Fibroblast of skin of left biceps (primary cell): ENCODE measurements at places on chromosomes 5 and 9.

DNA sequence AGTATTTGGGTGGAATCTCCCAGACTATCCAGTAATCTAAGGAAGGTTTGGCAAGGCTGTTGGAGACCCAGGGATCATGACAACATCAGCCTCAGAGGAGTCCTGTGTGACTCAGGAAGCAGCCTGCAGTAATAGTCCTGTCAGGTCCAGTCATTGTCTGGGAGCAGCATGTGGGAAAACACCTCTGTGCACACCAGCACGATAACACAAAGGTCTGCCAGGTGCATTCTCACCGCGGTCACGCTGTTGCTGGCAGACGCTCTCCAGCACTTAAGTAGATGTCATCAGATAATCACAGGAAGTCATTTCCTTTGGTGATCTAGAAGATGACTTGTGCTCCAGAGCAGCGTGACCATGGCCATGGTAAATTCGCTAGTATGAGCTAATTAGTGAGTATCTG lies 99.2 kb upstream of the IQGAP2 start:
- DNase-seq: no peak

DNA sequence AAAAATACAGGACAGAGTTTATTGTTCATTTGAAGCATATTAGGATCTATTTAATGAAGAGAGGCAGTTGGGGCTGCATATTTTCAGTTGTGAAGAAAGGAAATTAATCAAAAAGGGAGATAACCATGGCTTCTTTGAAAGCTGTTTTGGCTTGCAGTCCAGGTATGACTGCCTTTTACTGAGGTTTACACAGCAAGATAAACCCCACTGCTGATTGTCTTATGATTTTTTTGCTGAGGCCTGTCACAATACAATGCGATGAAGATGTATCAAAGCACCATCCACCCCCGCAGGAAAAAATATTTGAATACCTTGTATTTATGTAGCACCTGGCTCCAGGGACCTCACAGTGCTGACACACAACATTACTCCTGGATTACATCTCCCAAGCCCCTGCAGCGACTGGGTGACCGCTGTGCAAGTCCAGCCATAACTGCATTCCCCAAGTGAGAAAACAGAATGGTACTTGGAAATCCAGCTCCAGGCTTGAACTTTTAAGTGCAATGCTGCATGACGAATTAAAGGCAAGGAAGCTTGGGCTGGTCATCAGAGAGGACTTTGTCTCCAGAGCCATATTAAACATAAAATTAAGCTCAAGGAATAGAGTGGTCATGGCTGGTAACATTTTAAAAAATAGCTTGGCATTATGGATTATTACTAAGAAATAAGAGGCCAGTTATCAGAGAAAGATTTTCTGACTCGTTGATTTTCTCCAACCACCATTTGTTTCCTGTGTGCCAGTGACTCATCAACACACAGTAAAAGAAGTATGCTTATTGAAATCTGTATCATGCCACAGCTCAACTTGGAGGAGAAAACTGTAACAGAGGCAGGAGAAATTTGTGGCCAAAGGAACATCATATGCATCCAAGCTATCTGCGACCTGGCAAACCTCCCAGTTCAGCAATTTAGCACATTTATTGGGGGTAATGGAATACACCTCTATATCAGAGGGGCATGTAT lies 374.2 kb downstream of the MAN2A1 start:
- DNase-seq: peak; percentile 30

DNA sequence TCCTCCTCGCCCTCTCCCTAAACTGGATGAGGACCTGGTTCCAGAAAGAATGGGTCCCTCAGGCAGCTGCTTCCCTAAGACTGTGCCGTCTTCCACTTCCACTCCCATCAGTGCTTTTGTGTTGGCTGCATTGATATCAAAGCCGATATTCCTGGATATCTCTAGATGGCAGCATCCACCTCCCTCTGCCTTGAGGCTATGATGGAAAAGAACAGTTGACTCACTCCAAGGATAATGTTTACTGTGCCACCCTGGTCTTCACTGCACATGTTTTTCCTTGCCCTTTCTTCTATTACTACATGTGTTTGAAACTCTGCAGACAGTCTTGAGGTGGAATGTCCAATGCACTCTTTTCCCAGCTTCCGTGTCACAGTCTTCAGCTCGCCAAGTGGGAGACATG lies 211.6 kb downstream of the MAST4 start:
- peak; percentile 17 for DNase-seq

DNA sequence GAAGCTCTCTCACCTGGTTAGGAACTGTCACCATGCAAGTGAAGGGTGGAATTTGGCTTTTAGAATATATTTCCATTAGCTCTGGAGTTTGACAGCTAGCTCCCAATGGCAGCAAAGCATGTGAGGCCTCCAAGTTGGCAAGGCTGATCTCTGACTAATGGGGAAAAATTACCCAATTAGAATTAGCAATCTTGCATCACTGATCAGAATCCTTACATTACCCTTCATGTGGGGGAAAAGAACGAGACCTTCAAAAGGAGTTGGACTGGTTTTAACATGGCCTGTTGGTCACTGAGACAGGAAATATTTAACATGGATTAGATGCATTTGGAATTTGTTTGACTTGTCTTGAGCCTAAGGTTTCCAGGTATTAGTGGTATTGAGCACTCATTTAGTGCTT lies 192.3 kb upstream of the GDNF start:
- no peak for DNase-seq

- no peak for DNase-seq
These were observed 203.2 kb downstream of the CD180 start for GRCh38 chr5:66993448-66993847.

GRCh38 chr5:18497089-18497488 lies 862.8 kb downstream of the TAF11L14 start:
- no peak for DNase-seq

DNA sequence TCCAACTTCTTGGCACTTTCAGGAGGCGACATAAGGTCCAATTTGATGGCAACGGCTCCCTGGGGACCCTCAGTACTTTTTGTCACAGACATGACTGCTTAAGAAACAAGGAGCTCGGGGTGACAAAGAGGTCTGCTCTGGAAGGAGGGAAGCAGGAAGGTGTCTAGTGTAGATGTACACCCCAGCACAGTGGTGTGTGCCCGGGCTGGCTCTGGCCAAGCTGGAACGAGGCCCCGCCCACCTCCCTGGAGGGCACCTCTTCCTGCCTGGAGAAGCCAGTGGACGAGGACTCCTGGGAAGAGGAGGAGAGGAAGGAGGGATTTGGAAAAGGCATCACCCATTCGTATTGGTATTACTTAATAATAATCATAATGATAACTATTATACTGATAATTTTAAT lies at the start of gene SLC36A2:
SLC36A2 (minus strand) TSS at position 191 of the 400 bp plus-strand sequence; CDS start at position 92, 99 bp downstream.
- no peak for DNase-seq

- no peak for DNase-seq
These were observed 52.8 kb upstream of the TUT7 start for GRCh38 chr9:86407022-86407421.

DNA sequence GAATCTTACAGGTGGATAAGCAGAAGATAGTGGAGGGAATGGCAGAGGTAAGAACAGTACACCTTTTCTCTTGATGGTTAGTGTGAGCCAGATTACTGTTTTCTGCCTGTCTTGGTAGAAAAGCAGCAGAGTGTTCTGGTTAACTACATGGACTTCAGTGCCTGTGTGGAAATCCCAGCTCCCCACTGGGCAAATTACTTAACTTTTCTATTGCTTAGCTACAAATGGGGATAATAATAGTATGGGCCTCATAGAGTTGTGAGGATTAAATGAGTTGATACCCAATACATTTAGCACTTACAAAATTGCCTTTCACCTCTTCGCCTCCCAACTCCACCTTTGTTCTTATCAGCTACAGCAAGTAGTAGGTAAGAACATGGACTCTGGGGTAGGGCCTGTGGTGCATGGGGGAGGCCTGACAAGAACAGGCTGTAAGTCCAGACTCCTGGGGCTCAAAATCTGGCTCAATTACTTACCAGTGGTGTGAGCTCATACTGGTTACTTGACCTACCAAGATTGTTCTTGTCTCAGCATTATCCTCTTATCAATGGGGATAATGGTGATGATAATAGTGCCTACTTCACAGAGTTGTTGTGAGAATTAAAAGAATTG lies 125.1 kb downstream of the LIFR start:
- DNase-seq: no peak

GRCh38 chr5:83475935-83476814 lies 4.6 kb downstream of the VCAN start:
- no peak for DNase-seq

- DNase-seq: peak; percentile 75
These were observed 53.9 kb downstream of the RAI14 start for GRCh38 chr5:34709861-34710673.

GRCh38 chr5:177355868-177356168 lies 1.9 kb upstream of the RGS14 start:
- no peak for DNase-seq

- DNase-seq: no peak
These were observed 185.9 kb downstream of the MSX2 start for GRCh38 chr5:174910245-174910737.

- DNase-seq: no peak
These were observed 90.4 kb downstream of the ZNF608 start for GRCh38 chr5:124655921-124656511.

GRCh38 chr9:33817327-33818166 lies 587 bp downstream of the UBE2R2 start:
- DNase-seq: no peak

DNA sequence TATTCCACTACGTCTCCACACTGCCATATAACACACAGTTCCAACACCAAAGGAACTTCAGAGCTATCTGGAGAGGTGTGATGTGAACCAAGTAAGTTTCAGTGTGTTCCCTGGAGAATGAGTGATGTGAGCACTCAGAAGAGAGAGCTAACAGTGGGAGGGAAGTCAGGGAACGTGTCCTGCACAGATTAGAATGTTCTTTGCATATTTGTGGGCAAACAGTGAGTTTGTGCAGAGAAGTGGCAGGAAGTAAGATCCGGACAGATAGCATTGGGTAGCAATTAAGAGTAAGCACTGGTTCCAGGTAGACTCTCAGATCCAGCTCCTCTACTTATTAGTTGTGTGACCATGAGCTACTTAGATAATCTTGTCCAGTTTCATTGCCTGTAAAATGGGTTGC lies 206.4 kb downstream of the PDZD2 start:
- DNase-seq: no peak

DNA sequence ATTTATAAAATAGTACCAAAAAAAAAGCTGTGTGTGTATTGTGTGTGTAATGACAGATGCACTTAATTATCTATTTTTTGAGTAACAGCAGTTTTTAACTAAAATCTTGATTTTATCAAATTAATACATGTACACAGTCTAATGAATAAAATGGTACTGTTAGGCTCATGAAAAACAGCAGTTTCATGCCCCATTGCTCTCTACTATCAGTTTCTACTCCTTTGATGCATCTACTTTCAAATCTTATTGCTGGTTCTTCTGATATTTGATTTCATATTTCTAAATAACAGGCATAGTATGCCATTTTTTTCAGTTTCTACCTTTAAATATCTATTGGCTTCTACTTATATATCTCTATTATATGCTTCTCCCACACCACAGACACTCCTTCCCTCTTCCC lies 117.4 kb downstream of the CCDC171 start:
- no peak for DNase-seq

DNA sequence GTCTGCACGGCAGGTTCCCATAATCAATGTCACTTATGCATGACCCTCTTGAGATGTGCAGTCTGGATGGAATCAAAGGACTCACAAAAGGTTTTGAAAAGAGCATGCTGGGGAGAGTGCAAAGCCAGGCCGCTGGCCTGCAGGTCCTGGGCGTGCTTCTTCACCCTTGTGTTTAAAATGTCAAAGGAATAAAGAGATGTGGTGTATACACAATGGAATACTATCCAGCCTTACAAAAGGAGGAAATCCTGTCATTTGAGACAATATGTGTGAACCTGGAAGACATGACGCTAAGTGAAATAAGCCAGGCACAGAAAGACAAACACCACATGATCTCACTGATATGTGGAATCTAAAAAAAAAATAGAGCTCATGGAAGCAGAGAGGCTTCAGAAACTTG lies 137.5 kb upstream of the PHYKPL start:
- DNase-seq: no peak

DNA sequence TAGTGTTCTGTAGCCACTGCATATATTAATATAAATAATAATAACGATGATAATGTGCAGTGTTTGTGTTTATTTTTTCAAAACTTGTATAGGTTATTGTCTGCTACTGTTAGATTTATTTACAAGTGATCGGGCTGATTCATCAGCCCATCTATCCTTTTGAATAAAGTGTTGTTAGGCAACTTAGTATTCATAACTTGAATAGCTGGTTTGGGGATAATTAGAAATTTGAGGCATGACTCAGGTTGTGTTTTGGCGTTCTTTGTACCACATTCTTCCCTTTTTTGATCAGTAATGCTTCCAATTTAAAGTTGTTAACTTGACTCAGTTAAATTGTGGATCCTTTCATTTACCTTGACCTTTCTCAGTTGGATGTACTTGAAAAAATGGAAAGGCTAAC lies 69.7 kb downstream of the FOCAD start:
- no peak for DNase-seq

DNA sequence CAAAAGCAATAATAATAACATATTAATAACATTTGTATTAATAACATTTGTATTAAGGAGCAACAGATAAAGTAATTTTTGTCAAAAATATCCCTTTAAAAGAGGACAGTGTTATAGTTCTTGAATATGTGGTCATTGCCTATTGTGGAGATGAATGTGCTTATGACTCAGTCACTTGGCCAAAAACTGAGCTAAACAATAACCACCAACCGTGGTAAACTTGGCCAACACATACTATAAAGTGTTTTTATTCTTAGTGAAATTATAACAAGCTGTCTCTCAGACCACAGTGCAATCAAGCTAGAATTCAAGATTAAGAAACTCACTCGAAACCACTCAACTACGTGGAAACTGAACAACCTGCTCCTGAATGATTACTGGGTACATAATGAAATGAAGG lies 159.2 kb upstream of the PLPPR1 start:
- no peak for DNase-seq

DNA sequence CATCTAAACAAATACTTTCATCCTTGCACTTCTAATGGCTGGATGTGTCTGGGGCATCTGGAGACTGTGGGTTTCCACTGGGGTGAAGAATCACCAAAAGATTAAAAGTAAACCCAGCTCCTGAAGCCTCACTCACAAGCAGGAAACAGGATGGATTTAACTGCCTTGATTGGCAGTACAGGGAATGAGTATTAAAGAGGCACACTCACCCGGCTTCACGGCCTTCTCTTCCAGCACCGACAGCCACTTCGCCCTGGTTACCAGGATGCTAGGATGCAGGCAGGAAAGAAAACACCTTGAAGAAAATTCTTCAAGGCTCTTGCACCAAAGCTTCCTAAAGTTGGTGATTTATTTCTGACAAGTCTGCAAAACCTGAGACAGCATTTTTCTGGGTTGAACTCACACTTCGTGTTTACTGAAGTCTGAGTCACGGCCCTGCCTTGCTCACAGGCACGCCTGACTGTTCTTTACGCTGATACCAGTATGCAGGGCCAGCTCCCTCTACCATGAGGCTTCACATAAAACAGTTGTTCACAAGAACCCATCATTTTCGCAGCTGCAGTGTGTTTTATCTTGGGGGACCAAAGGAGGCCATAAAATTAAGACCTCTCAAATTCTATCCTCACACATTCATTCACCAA lies 56.5 kb upstream of the ZNF354A start:
- peak; percentile 2 for DNase-seq

- no peak for DNase-seq
These were observed 200.5 kb upstream of the KLF9 start for GRCh38 chr9:70614786-70615463.
